ENCODE measurements at places on chromosomes 11 and 22.
A peak's percentile ranks its signal among the peaks of the same experiment; 100 is the strongest.

GRCh38 chr11:130206141-130206540 lies 46.6 kb downstream of the ST14 start:
- DNase-seq = no peak

- no peak for DNase-seq
Observed at GRCh38 chr11:58786693-58787092, 55.0 kb upstream of the GLYAT start.

- DNase-seq = no peak
Observed at GRCh38 chr22:16721961-16722360, 103.2 kb downstream of the XKR3 start.

- no peak for DNase-seq
Observed at GRCh38 chr11:72112978-72113808, 698 bp upstream of the ANAPC15 start.

DNA sequence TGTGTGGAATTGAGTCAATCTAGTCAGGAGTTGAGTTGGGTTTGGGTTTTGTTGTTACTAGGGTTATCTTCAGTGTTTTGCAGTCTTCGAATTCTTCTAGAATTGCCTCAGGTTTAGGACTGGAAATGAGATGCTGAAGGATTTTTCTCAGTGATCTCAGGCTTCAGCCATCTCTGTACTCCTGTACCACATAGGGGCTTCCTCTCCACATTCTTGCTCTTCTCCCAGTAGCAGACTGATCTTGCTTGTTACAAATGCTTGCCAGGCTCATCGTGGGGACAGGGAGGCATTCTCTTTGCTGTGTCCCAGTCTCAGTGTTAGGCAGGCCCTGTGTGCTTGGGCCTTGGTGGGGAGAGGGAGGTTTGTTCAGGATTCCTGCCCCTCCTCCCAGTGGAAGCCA lies 96.1 kb downstream of the LRRC32 start:
- DNase-seq = no peak

DNA sequence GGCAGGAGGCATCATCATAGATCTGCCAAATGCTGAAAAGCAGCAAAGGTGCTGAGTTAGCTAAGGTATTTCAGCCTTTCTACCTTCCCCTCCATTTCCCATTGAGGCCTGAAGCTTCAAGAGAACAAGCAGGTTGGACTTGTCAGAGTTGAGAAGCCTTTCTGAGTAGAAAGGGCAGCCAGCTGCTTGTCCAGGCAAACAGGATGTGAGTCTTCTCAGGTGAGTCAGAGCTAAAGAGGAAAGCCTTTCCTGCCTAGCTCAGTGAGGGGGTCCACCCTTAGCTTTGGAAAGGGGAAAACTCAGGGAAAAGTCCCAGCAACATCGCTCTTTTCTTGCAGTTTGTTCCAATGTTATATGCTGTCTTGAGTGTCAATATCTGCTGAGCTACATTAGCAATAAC lies 13.2 kb upstream of the MPZL2 start:
- no peak for DNase-seq

DNA sequence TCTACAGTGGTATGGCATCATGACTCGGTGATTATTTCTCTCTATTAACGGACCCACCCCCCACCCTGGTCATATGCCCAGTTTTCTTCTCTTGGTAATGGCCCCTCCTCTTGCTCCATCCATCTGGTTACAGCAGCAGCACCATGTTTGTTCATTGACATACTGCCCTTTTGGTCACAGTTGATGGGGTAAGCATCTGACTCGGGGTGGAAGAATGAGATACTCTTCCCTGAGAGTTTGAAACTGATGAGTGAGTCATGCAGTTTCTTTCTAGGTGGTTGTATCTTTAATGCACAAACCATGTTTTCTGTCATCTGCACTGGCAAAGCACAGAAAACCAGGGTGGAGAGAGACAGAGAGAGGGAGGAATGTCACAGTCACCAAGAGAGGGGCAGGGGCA lies 126.0 kb downstream of the SYN3 start:
- DNase-seq = no peak

DNA sequence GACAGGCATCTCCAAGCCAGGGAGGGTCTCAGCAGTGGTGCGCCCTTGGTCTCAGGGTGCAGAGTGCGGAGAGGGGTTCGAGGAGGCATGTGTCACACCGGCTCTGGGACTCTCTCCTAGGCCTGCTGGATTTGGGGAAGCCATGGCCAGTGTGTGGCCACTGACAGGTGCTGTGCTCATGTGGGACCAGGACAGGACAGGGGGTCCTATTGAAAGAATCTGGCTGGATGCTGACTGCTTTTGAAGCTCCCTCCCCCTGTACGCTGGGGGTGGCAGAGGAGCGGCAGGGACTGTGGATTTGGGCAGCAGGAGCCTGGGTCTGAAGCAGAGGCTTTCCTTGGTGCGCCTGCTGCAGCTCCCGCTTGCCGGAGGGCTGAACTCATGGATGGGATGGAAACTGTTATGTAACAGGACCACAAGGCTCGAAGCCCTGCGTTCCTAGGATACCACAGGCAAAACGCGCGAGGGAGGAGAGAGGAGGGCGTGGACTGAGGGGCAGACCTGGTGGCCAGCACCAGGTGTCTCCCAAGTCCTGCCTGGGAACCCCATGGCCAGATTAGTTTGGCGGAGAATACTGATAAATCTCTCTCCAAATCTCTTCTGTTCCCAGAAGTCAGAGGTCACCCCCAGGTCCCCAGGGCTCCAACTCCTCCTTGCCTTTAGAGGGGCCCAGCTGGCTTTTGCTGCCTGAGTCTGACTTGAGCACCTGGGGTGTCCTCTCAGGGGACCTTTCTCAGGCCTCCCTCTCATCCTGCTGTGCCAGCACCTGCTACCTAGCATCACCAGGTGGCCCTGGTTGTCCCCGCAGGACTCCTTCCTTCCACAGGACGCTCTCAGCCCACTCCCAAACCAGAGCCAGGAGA lies 13.8 kb upstream of the TEF start:
- peak; percentile 64 for DNase-seq

- DNase-seq = no peak
Observed at GRCh38 chr11:34405079-34405858, 33.5 kb upstream of the CAT start.

DNA sequence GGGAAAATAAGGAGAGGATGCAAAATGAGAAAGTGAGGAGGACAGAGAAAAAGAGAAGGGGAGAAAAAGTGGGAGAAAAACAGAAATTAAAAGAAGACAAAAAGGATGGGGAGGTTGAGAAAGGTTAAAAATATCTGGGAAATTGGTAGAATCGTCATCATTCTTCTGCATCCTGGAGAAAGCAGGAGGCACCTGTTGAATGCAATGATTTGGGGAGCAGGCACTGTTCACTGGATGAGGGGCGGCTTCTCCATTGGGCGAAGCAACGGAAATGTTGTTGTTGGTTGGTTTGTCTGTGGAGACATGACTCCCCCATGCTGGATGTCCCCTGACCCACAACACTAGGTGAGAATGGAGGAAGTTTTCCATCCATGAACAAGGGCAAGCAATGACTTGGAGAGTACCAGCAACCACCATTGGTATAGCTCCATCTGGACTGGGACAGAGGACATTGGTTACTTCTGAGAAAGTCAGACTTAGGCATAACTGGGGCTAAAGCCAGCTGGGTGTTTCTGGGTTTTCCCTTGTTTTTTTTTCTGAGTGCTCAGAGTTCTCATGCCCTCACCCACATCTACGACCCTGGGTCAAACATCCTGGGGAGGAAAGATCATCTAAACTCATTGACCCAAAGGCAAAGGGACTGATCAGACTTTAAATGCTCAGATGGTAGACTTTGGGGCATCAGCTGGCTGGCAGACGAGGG lies 11.9 kb upstream of the CD44 start:
- no peak for DNase-seq

GRCh38 chr11:33724644-33725035 lies 11.6 kb downstream of the CD59 start:
- peak; percentile 43 for DNase-seq

DNA sequence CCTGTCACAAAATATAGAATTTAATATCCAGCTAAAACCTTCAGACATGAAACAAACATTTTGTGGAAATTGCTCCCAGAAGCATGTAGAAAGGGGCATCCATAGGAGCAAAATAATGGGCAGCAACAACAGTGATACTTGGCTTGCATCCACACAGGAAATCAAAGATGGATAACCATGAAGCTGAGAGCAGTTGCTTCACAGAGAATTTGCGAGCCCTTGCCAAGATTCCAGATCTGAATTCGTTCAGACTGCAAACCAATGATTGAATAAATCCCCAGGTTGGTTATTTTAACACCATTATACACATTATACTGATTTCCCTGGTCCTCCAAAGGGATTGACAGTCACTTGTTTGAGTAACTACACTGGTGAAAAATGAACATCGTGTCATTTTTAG lies 15.6 kb upstream of the OR51L1 start:
- DNase-seq = peak; percentile 24

DNA sequence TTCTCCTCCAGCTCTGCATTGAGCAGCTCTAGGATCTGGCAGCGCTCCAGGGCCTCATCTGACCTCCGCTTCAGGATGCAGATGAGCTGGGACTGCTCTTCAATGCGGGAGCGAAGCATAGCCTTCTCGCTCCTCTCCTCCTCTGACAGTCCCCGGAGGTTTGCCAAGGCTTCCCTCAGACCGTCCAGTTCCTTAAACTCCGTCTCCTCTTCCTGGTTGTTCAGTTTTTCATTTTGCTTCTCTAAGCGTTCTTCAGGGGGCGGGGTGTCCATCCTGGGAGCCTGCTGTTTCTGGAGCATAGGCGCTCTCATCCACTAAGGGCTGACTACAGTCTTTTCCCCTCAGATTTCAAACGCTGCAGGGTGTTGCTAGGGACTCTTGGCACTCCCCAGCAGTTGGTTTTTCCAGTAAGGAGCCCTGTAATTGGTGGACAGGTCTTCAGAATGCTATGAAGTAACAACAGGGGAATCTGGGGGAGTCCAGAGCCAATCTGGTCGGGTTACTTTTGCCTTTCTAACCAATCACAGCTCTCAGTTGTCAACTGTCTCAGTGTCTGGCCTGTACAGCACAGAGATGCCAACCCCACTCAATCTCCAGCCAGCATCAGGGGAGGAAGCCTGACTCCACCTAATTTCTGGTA lies at the start of gene CCDC89:
TSS of gene CCDC89 (minus strand) at position 376 of the 640 bp plus-strand sequence. CDS start at position 311, 65 bp downstream.
- peak; percentile 92 for DNase-seq

DNA sequence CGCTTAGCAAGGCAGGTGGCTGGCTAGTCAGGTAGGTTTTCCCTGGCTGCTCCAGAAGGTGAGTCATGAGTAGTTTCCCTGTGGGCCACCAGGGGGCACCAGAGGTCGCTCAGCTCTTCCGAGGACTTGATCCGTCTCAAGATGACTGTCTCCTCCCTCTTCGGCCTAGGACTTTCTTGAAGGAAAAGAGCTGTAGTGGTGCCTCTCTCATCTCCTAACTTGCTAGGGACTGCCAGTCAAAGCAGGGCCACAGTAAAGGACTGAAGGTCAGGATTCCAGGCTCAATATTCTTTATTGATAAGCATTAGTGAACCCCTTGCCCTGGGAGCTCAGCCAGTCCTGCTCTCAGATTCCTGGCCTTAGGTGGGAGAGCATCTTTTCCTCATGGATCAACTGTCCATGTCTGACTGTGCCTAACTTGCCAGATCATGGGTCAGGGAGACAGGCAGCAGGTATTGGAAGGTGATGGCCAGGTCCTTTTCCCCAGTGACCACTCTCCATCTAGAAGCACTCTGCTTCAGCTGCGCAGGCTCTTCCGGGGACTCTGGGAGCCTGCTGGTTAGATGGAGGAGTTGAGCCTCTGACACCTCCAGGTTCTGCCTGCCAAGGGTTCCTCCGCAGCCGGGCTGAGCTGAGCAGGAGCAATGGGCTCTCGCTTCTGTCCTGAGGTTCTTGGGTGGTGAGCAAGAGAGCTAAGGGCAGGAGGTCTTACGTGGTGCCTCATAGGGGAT lies 1.9 kb downstream of the POLD4 start:
- DNase-seq = peak; percentile 73

DNA sequence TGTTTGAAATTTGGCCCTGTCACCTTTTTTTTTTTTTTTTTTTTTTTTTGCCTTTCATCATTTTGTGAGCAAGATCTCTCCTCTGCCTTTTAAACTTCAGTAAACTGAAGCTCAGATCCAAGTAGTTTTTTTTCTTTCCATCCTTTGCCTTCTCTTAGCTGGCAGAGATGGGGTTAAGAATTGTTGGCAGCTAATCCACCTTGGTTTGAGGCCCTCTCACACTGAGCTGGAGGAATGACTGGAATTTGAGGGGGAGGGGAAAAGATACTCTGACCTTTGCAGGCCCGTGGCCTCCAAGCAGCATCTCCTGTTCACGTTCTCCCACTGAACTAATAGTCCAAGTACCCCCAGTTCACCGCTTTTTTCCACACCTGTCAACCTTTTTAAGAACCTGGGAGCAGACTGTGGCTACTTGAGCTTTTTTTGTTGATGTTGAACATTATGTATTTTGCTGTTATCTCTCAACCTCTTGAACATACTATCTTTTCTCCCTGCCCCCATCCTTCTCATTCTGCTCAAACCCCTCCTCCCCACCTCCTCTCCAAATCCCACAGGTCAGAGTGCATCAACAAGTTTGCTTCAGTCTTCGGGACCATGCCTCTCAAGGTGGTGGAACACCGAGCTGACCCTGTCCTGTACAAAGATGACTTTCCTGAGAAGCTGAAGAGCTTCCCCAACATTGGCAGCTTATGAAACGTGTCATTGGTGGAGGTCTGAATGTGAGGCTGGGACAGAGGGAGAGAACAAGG lies 66.2 kb downstream of the ALX4 start:
- no peak for DNase-seq

DNA sequence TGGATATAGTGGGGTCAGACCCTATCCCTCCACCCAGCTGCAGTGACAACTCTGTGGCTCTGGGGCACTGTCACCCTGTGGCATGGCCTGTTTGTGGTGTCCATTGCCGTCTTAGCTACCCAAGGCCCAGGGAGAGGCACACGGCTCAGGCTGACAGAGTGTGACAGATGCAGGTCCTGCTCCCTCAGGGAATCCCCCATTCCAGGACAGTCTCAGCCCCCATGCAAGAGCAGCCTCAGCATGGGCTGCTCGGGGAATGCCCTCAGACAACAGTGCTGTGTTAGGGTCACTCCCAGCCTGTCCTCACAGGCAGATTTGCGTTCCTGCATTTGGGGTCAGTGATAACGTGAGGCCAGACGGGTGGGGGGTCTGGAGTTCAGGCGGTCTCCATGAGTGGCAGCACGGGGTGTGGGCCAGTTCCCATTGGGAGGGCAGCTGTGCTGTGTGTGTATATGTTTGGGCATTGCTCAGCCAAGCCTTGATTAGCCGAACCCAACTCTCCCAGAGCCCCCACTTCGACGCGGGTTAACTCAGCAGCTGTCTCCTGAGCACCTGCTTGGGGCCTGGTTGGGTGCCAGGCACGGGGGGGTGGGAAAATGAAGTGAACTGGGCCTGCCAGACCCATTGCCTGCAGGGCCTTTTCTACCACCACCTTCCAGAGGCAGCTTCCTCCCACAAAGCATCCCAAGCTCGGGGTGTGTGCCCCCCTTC lies 5.3 kb upstream of the KCNQ1OT1 start:
- DNase-seq = peak; percentile 86

GRCh38 chr11:57667736-57668433 lies at the start of gene ZDHHC5:
ZDHHC5 (plus strand) TSS chr11:57668114; CDS start chr11:57673091, 4,977 bp downstream.
- peak; percentile 100 for DNase-seq

- no peak for DNase-seq
Observed at GRCh38 chr11:92190535-92191206, 33.9 kb upstream of the FAT3 start.

- DNase-seq = no peak
Observed at GRCh38 chr11:134711588-134711987, 299.5 kb upstream of the B3GAT1 start.
